Brain (organoid and tissue), 16 donors: ENCODE measurements at places on chromosomes 5 and 9. TPM values are rescaled to one million over a fixed set of nuclear protein-coding genes. Genes with fewer than 3 reads are reported as not detected.

- DNase-seq, result no peak
These were observed 390.6 kb upstream of the C9orf72 start for GRCh38 chr9:27963836-27964235.

- peak; percentile 55 for DNase-seq
These were observed 543 bp downstream of the MTMR12 start for GRCh38 chr5:32312197-32312594.

GRCh38 chr9:93467062-93467416 is 13.7 kb upstream of the FAM120AOS start:
- no peak for DNase-seq

- DNase-seq, result no peak
These were observed 105.4 kb downstream of the LPAR1 start for GRCh38 chr9:110932863-110933262.

DNA sequence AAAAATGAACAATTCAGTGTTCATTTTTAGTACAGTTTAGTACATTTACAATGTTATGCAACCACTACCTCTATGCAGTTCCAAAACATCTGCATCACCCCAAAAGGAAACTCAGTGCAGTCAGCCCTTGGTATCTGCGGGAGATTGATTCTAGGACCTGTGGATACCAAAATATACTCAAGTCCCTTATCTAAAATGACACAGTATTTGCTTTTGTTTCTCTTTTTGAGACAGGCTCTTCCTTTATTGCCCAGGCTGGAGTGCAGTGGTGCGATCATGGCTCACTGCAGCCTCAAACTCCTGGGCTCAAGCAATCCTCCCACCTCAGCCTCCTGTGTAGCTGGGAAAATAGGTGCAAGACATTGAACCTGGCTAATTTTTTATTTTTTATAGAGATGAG is 114.0 kb downstream of the PIP5K1B start:
- no peak for DNase-seq

Gene DDX4
- not detected for polyA plus RNA-seq

GRCh38 chr9:88949961-88950340 is 41.3 kb upstream of the S1PR3 start:
- DNase-seq, result no peak
